ENCODE measurements at places on chromosomes 2 and 18.
A peak's percentile ranks its signal among the peaks of the same experiment; 100 is the strongest.

GRCh38 chr2:136653861-136654260, 111.5 kb upstream of the THSD7B start:
- no peak for DNase-seq

GRCh38 chr18:741931-742512, 29.6 kb upstream of the ENOSF1 start:
- DNase-seq = no peak

DNA sequence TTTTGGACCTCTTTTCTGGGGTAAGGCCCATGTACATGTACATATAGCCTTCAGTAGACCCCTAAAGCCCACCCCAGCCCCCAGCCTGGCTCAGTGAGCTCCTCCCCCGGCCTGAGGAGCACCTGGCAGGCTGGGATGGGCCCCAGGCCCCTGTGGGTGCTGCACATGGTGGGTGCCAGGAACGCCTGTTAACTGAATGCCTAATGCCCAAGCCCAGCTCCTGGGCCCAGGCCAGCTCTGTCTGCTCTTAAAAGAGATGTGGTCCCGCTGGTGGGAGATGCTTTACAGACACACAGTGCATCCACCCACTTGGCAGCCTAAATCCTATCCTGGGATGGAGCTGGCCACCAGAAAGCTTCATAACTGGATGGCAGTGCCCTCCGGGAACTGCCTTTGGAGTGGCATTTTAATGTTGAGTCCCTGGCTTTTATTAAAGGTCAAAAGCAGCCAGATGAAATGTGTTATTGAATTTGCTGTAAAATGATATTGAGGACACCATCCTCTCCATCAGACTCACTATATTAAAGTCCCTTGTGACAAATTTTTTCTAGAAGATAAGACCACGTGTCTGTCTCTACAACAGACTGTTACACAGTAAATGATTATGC, 7.7 kb upstream of the OXER1 start:
- no peak for DNase-seq

GRCh38 chr2:96092951-96093350, 23.4 kb downstream of the ADRA2B start:
- peak; percentile 35 for DNase-seq

DNA sequence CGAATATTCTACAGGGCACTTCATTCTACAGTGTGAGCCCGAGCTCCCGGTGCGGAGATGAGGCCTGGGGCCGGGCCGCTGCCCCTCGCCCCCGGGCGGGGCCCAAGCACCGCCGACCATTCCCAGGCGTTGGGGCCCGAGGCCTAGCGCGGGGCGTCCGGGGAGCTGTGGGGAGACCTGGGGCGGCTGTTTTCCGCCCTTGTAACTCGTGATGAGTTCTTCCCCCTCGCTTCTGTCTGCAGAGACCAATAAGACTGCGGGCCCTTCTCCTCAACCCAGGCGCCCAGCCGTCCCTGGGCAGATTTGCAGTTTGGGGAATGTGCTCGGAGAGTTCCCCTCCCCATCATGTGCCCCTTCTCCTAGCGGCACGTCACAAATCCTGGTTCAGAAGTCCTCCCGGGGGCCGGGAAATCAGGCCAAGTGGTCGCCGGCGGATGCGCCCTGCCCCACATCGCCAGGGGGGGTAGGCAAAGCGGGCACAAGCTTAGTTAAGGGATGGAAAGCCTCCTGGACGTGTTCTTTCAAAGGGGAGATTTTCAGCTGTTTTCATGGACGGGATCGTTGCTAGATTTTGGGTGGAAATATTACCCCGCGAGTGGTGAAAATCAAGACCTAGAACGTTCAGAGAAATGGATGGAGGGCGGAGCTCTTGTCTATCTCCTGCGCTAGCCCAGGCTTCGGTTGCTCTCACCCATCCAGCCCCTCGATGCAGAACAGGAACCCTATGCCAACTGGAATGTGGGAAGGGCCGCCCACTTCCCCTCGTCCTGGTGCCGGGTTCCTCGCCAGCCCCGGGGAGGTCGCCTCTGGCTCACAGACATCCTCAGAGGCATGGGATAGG, 18.8 kb upstream of the HAAO start:
- peak; percentile 58 for DNase-seq

All from left lobe of liver (tissue), 2 donors.